GM18507 (cell line): ENCODE measurements at places on chromosomes 4 and X.

GRCh38 chr4:147547314-147548056 is 66.6 kb downstream of the EDNRA start:
- DNase-seq, result no peak

- DNase-seq, result peak; percentile 2
Measured at GRCh38 chr4:101334963-101335572, 12.3 kb downstream of the PPP3CA start.

DNA sequence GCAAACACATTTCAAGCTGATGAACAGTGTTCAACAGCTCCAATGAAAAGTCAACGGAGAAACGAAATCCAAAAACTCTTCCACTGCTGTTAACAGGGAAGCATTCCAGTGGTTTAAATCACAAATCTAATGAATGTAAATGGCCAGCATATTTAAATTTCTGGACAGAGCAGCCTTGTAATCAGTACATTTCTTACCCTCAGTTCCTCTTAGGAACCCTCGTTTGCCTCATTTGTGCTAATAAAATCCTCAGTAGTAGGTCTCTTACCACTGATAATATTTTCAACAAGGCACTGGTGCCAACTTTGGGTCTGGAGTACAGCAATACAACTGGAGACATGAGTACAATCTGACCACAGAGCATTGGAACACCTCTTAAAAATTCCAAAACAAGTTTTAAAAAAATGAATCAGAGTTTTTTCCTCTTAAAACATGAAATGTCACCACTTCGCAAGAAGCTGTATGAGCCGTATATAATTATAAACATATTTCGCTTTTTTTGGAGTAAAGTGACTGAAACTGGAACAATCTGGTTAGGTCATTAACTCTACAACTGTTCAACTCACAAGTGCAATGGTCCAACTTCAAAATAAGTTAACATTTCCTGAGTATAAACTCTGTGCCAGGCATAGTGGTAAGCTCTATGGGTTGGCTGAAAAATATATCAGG is 211.2 kb downstream of the CPEB2 start:
- DNase-seq, result no peak

GRCh38 chr4:93303440-93303839 is 525.1 kb upstream of the ATOH1 start:
- DNase-seq, result no peak

DNA sequence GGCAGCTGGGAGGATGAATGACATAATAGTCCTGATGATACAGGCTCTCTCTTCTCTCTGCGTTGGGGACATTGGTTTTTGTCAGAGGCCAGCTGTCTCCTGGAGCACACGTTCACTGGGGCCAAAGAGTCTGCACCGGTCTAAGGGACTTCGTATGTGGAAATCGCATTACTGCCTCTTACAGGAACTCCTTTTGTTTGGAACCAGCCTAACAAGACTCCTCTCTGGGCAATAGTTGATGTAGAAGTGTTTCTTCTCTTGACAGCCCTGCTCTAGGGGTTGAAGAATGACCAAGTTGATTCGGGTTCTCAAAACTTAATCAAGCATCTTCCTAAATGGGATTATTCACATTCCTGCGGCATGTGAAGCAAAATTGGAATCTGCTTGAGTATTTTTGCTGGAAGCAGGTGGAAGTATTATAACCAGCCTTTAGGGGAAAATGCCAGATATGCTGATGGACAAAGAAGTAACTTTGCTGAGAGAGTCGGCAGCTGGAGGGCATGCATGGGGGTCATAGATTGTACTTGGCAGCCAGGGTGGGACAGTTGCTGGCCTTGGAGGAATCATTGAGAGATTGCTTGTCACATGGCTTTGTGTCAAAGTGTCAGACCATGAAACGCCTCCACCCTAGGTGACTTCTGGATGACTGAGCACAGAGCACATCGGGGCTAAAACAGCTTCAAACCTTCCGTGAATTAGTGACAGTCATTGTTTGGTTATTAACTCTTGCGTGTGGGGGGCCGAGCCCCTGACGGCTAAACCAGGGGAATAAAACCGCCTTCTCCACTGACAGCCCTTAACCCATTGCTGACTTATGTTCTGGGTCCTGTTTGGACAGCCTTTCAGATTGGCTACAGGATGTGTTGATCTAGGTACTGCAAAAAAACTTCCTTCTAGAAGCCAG is 34.4 kb upstream of the SLC34A2 start:
- no peak for DNase-seq

GRCh38 chr4:105714932-105715331 is 6.3 kb downstream of the GSTCD start:
- no peak for DNase-seq

DNA sequence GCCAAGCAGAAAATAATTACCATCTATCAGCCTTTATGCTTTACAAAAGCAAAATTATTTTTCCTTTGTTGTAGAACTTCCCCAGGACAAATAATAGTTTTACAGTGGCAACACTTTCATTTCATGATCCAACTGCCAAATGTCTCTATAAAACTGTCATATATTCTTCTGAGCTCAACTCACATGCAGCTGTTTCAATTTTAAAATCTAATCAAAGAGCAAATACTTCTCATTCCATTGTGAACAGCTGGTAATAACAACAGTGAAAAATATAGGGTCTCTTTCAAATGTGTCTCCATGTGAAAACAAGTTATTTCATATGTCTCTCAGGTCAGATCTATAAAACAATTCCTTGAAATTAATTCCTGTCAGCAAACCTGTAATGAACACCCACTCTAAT is 270.6 kb upstream of the SLC7A11 start:
- DNase-seq, result no peak

DNA sequence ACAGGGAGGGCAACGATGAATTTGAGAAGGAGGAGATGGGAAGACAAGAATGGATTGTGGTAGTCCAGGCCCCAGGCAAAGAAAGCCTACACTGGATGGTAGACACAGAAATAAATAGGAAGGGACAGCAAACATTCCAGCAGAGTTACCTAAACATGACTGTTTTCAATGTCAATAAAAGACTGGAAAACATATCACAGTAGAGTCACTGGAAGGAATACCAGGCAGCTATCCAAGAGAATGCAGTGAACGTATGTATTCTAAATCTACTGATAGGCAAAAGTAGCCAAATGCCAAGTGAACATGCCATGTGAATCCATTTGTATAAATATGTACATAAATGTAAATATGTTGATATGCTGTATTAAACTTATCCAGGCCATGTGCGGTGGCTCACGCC is 183.0 kb downstream of the PALLD start:
- DNase-seq, result no peak

- DNase-seq, result no peak
Measured at GRCh38 chr4:158500054-158500453, 21.6 kb upstream of the RXFP1 start.

DNA sequence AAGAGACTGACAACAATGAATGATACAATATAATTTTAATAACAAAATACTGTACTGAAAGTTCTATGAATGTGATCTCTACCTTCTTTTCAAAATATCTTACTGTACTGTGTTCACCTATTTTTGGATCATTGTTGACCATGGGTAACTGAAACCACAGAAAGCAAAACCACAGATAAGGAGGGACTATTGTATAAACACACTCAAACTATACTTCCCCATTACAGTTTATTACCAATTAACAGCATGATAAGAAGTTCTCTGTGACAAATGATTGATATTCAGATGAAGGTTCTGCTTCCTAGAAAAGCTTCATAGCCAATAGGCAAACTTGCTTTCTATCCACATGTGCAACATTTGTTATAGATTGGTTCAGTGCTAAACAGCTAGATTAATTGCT is 50.1 kb downstream of the GABRG1 start:
- no peak for DNase-seq

DNA sequence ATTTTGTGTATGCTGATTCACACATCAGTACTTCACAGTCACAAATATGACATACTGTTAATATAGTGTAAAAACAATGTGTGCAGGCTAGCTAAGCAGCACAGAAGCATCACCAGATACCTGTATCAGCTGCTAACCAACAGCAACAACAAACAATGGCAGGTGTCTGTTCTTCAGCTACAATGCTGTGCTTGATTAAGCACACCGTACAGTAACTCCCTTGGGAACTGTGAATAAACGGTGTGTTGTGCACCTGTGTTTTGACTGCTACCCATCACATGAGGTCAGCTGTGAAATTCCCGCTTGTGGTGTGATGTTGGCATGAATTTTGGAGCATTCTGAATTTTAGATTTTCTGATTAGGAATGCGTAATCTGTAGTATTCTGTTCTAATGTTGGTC is 379.7 kb upstream of the FAT1 start:
- no peak for DNase-seq

DNA sequence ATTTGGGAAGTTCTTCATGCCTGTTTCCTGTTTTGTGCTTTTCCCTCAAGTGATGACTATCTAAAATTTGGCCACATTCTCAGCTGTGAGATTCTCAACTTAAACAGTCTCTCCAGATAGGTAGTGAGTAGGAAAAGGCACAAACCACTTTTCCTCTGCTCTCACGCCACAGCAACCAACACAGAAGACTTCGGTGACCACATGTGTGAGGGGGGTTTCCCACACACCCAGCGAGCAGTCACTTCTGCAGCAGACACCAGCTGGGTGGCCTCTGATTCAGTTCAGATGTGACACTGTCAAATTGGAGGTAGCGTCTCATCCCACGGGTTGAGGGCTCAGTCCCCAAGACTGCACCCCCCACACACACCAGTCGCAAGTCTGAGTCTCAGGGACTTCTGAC is 25.1 kb upstream of the CLDN34 start:
- peak; percentile 1 for DNase-seq

DNA sequence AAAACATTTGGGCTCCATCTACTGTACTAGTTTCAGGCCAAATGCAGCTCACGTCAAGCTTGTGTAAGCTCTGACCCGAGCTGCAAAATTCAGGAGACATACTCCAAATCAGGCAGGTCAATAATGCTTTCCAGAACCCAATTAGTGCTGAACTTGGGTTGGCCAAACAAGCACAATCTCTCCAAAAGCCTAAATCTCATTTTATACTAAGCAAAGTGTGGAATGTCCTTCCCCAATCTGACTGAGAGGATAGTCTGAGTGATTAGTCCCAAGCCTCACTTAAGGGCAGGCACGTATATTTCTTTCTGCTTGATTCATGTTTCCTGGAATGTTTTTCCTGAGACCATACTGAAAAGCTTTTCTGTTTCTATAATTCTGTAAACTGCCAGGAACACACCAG is 79.9 kb downstream of the NKX6-1 start:
- DNase-seq, result no peak

- no peak for DNase-seq
Measured at GRCh38 chrX:79975605-79976004, 38.9 kb upstream of the TBX22 start.

DNA sequence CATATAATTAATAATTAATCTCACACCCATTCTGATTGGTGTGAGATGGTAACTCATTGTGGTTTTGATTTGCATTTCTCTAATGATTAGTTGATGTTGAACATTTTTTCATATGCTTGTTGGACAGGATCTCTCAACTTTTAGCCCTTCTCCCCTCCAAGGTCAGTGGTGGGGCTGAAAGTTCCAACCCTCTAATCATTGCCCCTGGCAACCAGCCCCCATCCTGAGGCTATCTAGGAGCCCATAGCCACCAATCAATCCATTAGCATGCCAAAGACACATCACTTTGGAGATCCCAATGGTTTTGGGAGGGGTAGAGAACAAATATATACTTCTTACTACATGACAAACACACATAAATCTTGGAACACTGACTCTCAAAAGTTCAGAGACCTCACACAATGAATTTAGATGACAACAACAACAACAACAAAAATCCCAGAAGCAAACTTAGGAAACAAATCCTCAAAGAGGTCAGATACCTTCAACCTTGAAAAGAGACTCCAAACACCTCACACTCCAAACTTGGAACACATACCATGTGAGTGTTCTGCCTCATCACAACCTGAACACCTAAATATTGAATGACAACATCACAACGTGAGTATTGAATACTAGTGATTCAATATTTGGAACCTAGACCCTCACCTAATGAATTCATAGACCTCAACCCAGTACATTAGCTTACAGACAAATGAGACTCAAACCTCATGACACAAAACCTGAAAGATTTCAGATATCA is 19.0 kb upstream of the PAGE4 start:
- DNase-seq, result no peak

DNA sequence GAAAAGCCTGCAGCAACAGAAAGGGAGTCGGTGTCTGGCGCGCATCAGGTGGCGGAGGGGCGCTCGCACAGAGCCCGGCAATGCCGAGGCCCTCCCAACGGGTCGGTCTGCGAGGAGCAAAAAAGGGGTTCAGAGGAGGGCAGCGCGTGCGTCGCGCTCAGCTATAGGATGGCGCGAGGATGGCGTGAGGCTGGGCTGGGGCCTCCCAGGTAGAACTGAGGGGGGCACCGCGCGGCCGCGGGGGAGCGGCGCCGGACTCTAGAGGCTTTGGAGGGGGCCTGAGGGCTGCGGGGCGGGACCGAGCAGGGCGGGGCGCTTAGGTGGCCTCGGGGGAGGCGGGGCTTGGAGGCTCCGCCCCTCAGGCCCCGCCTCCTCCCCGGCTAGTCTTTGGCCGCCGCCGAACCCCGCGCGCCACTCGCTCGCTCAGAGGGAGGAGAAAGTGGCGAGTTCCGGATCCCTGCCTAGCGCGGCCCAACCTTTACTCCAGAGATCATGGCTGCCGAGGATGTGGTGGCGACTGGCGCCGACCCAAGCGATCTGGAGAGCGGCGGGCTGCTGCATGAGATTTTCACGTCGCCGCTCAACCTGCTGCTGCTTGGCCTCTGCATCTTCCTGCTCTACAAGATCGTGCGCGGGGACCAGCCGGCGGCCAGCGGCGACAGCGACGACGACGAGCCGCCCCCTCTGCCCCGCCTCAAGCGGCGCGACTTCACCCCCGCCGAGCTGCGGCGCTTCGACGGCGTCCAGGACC is at the start of gene PGRMC1:
Gene PGRMC1 (plus strand): TSS at position 414 of the 751 bp plus-strand sequence. CDS start 79 bp downstream, at position 493.
- DNase-seq, result peak; percentile 66

DNA sequence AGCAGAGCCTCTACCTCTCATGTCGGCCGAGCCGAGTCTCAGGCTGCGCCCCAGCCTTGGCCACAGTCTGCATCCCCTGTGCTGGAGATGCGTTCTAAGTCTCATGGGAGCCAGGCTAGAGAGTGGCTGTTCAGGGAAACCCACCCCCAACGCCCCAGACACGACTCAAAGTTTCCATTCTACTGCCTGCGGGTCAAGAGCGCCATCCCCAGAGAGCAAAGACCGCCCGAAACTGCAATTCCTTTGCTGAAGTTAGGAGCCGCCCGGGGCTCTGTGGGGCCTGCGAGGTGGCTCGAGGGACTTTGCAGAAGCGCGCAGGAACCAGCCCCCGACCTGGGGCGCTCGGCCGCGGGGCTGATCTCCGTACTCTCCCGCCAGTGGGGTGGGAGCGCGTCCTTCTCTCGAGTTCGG is 10.0 kb upstream of the ELF4 start:
- DNase-seq, result no peak
